ENCODE measurements at places on chromosomes 12 and 14.

DNA sequence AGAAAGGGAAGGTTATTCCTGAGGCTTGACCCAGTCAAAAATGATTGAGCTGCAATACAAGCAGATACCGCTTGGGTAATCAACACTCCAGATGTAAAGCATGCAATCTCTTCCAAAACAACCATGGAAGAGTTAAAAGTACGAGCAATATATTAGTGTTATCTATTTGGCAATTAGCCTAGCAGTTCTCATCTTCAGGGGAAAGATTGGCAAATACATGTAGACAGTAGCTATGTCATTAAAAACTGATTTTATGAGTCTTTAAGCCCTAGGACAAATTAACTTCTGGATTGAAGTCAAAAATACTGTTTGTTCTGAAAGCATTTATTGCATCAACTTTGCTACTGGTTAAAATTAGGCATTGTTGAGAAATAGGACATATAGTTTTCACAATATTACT, 9.3 kb upstream of the GYS2 start:
- no peak for DNase-seq

GRCh38 chr12:88381466-88381865, 198.8 kb downstream of the KITLG start:
- DNase-seq: no peak

DNA sequence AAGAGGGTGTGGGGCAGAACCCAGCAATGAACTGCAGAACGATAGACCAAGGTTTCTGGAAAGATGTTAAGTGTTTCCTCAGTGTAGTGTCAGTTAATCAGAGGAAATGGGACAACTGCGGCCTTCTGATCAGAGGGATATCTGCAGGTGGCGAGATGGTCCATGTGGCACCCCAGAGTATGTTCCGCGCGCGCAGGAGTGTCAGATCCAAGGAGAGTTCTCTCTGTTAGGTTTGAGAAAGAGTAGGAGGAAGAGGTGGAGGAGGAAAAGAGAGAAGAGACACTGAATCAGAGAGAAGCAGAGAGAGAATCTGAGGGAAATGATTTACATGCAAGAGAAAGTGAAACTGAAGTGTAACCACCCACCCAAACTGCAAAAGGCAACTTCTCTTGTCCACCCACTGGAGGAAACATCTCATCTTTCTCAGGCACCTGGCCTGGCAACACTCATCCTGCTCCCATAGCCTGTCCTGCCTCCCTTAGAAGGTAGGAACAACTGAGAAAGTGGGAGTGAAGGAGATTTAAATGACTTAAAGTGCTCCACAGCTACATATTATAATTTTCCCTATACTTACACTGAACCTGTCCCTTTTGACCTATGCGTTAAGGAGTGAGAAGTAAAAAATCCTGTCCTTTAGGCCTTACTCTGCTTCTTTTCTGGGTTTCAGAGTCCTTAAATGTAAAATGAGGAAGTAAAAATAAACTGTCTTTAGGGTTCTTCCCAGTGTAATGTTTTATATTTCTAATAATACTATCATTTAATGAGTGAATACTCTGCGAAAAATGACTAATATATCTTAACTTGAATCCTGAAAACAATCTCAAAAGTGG, 6.8 kb upstream of the TESPA1 start:
- no peak for DNase-seq

DNA sequence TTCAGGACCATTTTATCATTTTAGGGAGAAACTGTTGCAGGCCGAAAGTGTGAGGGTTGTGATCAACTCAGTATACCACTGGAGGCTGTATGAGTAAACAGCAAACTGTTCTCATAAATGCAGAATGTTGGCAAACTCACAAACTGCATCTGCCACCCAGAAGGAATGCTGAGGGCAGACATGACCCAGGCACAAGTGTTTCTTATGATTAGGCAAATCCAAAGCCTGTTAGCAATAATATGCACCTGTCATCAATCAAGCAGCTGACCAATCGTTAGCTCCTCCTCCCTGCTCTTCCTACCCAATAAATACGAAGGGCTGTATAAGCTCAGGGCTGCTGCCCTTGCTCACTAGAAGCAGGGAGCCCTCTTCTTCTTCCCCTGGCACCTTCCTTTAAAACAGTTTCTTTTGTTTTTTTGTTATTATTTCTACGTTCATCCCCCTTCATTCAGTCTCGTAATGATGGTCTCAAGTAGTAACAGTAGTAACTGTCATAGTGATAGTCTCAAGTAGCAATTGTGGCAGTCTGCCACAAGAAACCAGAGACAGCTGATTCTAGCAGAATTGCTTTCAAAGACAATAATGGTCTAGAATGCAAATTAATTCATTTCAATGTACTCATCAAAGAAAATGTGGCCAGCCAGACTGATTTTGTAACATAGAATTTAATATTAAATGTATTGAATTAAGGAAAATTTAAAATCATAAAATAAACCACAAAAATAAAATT, 15.2 kb upstream of the CCDC175 start:
- no peak for DNase-seq

DNA sequence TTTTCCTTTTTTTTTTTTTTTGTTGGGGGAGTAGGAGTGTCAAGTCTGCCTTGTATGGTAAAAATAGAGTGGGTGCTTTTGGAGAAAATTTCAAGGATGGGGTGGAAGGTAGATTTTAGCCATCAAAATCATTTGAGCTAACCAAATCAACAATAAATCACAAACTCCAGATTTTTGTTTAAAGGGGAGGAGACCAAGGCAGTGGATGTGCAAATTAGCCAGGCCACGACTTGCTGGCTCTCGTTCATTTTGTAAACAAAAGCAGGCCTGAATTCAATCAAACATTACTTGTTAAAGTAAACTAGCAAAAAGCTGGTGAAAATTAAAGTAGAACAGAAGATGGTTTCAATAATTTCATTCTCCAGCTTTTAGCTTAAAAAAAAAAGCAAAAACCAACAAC, 387.2 kb downstream of the BMP4 start:
- DNase-seq: no peak

GRCh38 chr14:74563233-74563585, 48.8 kb downstream of the LTBP2 start:
- no peak for DNase-seq

- DNase-seq: no peak
Measured at GRCh38 chr12:38156497-38157245, 159.9 kb upstream of the ALG10B start.

DNA sequence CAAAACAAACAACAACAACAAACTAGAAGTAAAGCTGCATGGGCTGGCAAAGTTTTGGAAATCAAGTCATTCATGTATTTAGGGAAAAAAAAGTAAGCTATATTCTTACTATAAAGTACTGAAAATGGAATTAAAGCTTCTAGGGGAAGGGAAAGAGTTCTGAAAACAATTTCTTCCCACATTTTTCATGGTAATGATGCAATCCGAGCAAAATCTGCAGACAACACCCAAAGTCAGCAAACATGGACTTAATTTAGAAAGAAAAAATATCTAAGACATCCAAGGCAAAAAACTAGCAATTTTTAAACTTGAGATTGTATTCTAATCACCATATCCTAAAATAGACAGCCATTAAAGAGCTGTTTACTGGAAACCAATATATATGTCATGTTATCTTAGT, 86.3 kb downstream of the LRP6 start:
- DNase-seq: no peak

Data from right kidney (tissue), 9 donors.